ENCODE measurements at places on chromosomes 4 and X. TPM values are rescaled to one million over a fixed set of nuclear protein-coding genes. Genes with fewer than 3 reads are reported as not detected.

The PLRG1 gene
- total RNA-seq = 54.0 TPM

The SHOX gene
- total RNA-seq = not detected

The XK gene
- total RNA-seq = 0.63 TPM

The CT47B1 gene
- total RNA-seq = not detected

The TMEM255A gene
- total RNA-seq = 0.14 TPM

The MTMR8 gene
- 0.12 TPM for total RNA-seq

The GPAT3 gene
- 45.9 TPM for total RNA-seq

The NKX1-1 gene
- total RNA-seq = not detected

The UGT2B15 gene
- total RNA-seq = not detected

The HERC5 gene
- total RNA-seq = 1.2 TPM

The S100P gene
- total RNA-seq = 0.14 TPM

The WAS gene
- total RNA-seq = 0.29 TPM

The MMRN1 gene
- not detected for total RNA-seq

The TMA16 gene
- 48.8 TPM for total RNA-seq

The GAB3 gene
- total RNA-seq = 0.14 TPM

The FRMD7 gene
- total RNA-seq = not detected

The TCP11X2 gene
- total RNA-seq = not detected

The ZMAT1 gene
- total RNA-seq = 0.72 TPM

The PDE5A gene
- 1.2 TPM for total RNA-seq

The KIF4A gene
- total RNA-seq = 26.8 TPM

The CLNK gene
- not detected for total RNA-seq

The NPY2R gene
- not detected for total RNA-seq

The IL3RA gene
- total RNA-seq = not detected

The EREG gene
- 16.0 TPM for total RNA-seq

The TMPRSS11E gene
- total RNA-seq = 1.1 TPM

The WNK3 gene
- 1.4 TPM for total RNA-seq

The HSFX3 gene
- not detected for total RNA-seq

The TENM3 gene
- total RNA-seq = 6.1 TPM

The TNIP2 gene
- 77.4 TPM for total RNA-seq

The HTN3 gene
- total RNA-seq = not detected

The HTR2C gene
- not detected for total RNA-seq

The HSPA4L gene
- total RNA-seq = 12.6 TPM

The VEGFD gene
- not detected for total RNA-seq

The CSN1S1 gene
- total RNA-seq = not detected

The ARSJ gene
- total RNA-seq = 31.9 TPM

The DBET gene
- total RNA-seq = not detected

The KCNE5 gene
- total RNA-seq = not detected

The LRP2BP gene
- 0.14 TPM for total RNA-seq

The TEC gene
- 1.4 TPM for total RNA-seq

The UGT2B17 gene
- total RNA-seq = not detected

The CCNB3 gene
- 0.17 TPM for total RNA-seq

The EMCN gene
- not detected for total RNA-seq

The MANBA gene
- 9.1 TPM for total RNA-seq

The ADH1C gene
- not detected for total RNA-seq

The ARSD gene
- 6.7 TPM for total RNA-seq

The ABCD1 gene
- total RNA-seq = 12.6 TPM

The GSX2 gene
- total RNA-seq = not detected

The CFAP47 gene
- not detected for total RNA-seq

The TRIM75 gene
- not detected for total RNA-seq

The XG gene
- total RNA-seq = not detected

The NPFFR2 gene
- total RNA-seq = 3.4 TPM

The NPY1R gene
- 0.40 TPM for total RNA-seq

The CXCL13 gene
- total RNA-seq = not detected

The MAGEA4 gene
- not detected for total RNA-seq

The DUSP21 gene
- not detected for total RNA-seq

The ZCCHC18 gene
- 0.63 TPM for total RNA-seq

The SPANXN3 gene
- not detected for total RNA-seq

The DMRTC1 gene
- total RNA-seq = not detected

The VCX3A gene
- not detected for total RNA-seq
